ENCODE measurements at places on chromosomes 6 and 20.

GRCh38 chr6:39847221-39847620, 55.0 kb downstream of the DAAM2 start:
- DNase-seq, result peak; percentile 48

GRCh38 chr20:53866794-53867740, 203.3 kb downstream of the BCAS1 start:
- DNase-seq, result peak; percentile 40

GRCh38 chr6:143215363-143215762, 154.7 kb downstream of the AIG1 start:
- DNase-seq, result no peak

GRCh38 chr6:49118478-49118877, 344.6 kb downstream of the MMUT start:
- peak; percentile 2 for DNase-seq

DNA sequence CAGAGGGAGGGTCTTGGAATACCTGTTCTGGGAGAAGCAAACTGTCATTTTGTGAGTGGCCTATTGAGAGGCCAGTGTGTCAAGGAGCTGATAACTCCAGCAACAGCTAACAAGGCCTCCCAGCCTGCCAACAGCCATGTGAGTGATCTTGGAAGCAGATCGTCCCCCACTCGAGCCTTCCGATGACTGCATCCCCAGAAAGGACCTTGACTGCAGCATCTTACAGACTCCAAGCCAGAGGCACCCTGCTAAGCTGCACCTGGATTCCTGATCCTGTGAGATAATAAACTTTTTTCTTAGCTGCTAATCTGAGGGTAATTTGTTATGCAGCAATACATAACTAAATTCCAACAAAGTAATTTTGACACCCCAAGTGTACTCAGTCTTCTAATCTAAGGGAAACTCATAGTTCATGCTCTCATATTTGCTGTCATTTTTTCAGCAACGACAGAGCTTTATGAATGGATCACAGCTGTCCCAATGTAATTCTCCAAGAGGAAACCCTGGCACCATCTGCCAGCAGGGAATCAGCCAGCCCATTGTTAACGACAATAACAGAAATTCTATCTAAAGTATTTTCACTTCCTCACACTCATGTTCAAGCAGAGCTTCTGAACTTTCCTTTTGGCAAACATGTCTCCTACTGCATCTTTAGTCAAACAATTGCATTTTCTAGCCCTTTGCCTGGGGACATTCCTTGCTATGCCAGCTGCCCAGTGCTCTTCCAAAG, 470.2 kb upstream of the BTBD3 start:
- no peak for DNase-seq

DNA sequence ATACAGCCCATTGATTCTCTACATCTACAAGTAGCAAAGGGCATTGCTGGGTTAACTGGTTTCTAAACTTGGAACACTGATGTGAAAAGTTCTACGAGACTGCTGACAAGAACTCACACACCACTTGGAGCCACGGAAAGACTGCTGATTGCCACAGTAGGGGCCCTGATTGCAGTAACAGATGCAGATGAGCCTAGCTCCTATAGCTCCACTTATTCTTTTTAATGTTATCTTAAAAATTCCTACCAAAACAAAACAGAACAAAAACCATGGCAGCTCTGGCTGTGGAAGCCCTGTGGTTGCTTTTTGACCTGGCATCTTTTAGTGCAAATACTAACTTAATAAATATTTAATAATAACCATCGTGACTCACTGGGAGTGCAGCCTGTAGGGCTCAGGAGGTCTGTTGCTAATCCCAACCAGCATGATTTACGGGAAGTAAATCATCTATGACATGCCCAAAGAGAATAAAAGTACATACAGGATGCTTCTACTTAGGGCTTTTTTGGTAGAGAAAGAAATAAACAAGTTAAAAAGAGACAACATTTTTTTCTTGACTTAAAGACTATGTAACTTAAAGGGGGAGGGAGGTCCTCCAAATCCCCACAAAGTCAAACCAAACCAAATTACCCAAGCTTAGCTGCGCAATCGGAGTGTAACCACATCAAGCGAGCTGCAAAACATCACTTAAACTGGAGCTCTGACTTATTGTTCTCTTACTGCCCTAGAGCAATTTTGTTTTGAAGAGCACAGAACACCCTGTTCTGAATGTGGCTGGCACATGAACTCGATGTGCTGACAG, 87.2 kb downstream of the FKBP5 start:
- peak; percentile 92 for DNase-seq

DNA sequence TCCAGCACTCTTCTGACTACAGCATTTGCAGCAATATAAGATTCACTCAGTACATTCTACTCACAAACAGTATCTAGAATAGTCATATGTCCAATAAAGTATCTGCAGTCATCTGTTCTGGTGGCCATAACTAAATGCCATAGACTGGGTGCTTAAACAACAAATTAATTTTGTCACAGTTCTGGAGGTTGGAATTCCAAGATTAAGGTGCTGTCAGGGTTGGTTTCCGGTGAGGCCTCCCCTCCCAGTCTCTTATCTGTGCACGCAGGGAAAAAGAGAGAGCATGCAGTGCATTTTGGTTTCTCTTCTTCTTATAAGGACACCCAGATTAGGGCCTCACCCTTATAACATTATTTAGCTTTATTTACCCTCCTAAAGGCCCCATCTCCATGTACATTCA, 21.3 kb upstream of the NUS1 start:
- DNase-seq, result no peak

GRCh38 chr6:17962436-17963031, 24.9 kb downstream of the KIF13A start:
- peak; percentile 93 for DNase-seq

- peak; percentile 94 for DNase-seq
These were observed 32.5 kb upstream of the ZNF184 start for GRCh38 chr6:27505209-27506027.

- DNase-seq, result peak; percentile 4
These were observed 44.7 kb upstream of the ECI2 start for GRCh38 chr6:4179960-4180651.

DNA sequence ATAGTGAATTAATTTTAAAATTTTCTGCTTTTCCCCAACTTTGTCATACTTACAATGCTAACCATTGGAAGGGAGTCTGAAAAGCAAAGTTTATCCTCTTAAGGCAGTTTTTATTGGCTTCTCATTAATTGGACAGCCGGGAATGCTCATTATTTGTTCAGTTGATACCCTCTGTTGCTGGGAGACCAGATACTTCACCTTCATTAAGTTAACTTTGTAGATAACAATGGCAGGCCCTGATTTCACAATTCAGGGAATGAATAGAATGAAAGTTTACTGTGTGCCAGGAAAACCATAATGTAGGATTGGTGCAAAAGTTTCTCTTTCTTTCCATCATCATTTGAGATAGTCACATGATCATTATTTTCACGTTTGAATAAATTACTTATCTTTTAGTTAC, 49.0 kb downstream of the COL19A1 start:
- no peak for DNase-seq

GRCh38 chr6:84350397-84350796, 123.0 kb upstream of the CEP162 start:
- no peak for DNase-seq

DNA sequence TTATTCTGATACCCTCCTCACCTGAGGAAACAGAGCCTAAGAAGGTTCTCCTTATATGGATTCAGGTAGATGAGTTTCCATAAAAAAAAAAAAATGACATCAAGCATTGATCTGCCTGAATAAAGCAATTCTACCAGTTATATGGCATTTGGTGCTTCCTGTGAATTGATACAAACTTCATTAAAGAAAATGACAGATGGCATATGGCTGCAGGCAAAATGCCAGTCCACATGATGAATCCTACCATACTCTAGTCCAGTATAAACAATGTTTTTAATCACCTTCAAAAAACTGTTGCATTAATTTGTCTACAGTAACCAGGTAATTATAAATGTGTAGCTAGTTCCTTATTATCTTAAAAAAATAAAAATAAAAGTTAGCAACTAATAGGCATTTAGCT, 559.2 kb upstream of the FLRT3 start:
- no peak for DNase-seq

GRCh38 chr6:135722679-135723078, 128.8 kb upstream of the PDE7B start:
- peak; percentile 66 for DNase-seq

DNA sequence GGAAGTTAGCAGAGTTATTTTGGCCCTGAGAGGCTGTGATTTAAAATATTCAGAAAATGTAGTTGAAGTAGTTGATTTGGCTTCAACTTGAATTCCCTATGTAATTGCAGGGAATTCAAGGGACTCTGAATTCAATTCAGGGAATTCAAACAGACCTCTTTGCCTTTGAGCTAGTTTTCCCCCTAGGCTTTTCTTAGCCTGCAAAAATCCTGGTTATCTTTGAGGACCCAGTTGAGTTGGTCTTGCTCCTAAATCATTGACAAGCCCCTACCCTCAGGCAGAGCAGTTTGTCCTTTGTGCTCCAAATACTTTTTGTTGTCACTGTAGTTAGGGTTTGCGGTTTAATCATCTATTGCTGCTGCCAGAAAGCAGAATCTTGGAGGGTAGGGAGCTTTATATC, 20.4 kb downstream of the GCNT2 start:
- no peak for DNase-seq

- no peak for DNase-seq
These were observed 33.1 kb downstream of the ZNF451 start for GRCh38 chr6:57123111-57123510.

GRCh38 chr6:97669191-97670031, 386.4 kb upstream of the MMS22L start:
- no peak for DNase-seq

GRCh38 chr6:15623276-15624116, 39.3 kb downstream of the DTNBP1 start:
- peak; percentile 50 for DNase-seq

DNA sequence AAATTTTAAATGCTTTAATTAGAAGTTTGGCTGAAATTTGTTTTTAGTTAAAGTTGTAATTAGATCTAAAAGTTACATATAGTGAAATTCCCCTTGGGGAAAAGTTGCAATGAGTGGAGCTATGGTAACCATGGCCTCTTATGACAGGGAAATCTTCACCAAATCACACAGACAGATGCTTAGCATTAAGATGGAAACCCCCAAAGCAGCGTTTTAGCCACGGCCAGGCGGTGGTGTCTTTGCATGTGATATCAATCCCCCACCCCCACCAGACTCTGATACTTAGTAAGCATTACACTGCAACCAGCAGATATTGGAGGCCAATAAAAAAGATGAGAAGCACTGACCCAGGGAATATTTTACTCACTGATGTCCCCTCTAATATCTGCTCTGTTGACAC, 75.7 kb downstream of the REPS1 start:
- DNase-seq, result no peak

GRCh38 chr6:128432394-128432793, 88.0 kb downstream of the PTPRK start:
- DNase-seq, result peak; percentile 33

- DNase-seq, result peak; percentile 46
These were observed 107.1 kb upstream of the BACH2 start for GRCh38 chr6:90403489-90404381.

- DNase-seq, result no peak
These were observed 81.1 kb downstream of the MAFB start for GRCh38 chr20:40607927-40608326.

- DNase-seq, result no peak
These were observed 208.7 kb downstream of the SOX4 start for GRCh38 chr6:21802175-21802822.

- DNase-seq, result no peak
These were observed 125.9 kb downstream of the HS3ST5 start for GRCh38 chr6:114216789-114217467.

- peak; percentile 14 for DNase-seq
These were observed 5.2 kb downstream of the SLC35D3 start for GRCh38 chr6:136927292-136927691.

- DNase-seq, result no peak
These were observed 17.6 kb upstream of the SERPINB1 start for GRCh38 chr6:2859185-2859700.

- no peak for DNase-seq
These were observed 29.4 kb downstream of the DUSP22 start for GRCh38 chr6:321536-322258.

- DNase-seq, result no peak
These were observed 337 bp downstream of the ESF1 start for GRCh38 chr20:13784271-13784892.

- no peak for DNase-seq
These were observed 672.3 kb downstream of the UTRN start for GRCh38 chr6:144957236-144957937.

DNA sequence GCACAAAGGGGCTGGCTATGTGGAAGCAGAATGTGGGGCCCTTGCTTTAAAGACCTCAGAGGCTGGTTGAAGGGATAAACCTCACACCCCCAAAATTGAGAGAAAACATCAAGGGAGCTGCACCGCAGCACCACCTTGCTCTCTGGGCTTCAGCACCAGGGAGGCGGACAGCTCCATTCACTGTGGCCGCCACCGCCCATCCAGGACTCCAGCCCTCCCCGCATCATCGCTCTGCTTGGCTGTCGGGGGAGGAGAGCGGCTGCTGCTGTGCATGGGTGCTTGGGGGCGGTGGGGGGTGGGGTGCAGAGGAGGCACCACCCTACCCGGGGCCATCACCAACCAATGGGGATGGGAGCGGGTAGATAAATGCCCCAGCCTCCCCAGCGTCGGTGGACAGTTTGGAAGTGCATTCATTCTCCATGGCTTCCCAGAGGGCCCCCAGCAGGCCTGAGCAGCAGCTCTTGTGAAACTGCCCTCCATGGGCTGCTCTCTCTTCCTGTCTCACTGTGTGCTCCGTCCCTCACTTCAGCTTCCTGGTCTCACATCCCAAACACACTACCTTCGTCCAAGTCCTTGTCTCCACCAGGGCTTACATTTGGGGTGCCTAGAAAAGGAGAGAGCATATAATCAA, 75.7 kb upstream of the BHLHE23 start:
- DNase-seq, result peak; percentile 30

GRCh38 chr6:53961679-53962370, 149.4 kb upstream of the MLIP start:
- peak; percentile 18 for DNase-seq

GRCh38 chr6:90514496-90514895, 72.4 kb downstream of the MAP3K7 start:
- DNase-seq, result no peak

DNA sequence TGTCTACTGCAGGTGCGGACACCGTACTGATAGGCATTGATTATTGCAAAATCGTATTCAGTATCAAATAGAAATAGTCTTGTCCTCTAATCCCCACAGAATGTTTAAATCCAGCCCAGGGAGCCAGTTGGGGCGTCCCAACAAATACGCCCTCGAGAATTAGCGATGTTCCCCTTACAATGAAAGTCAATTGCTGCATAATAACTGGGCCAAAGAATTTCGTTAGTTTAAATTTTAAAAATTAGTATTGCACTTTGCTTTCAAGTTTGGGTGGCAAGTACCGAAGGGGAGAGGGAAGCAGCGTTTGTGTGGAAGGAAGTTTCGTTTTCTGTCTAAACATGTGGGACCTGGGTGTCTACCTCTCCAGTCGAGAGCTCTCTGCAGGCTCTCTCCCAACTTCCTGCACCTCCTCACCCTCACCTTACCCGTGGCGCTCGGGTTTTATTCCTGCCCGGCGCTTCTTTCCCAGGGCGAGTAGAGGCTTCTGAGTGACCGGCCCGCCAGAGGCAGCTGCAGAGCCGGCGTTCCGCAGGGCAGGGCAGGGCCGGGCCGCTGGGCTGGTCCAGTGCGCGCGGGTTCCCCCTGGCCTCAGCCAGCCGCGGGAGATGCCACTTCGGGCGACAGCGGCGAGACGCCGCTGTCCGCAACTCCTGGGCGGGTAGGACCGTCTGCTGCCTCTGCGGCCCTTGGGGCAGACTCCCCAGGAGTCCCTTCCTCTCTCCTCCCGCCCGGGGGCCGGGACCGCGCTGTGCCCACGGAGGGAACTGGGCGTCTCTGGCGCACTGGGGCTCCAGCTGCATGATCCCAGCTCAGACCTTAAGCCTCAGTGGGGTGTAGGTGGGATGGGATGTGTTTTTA, 862 bp upstream of the TFAP2C start:
- no peak for DNase-seq

GRCh38 chr6:157721426-157721825, 101.6 kb upstream of the SNX9 start:
- DNase-seq, result no peak

Measured in cardiac fibroblast (primary cell).